ENCODE measurements at places on chromosomes 2 and 18.

DNA sequence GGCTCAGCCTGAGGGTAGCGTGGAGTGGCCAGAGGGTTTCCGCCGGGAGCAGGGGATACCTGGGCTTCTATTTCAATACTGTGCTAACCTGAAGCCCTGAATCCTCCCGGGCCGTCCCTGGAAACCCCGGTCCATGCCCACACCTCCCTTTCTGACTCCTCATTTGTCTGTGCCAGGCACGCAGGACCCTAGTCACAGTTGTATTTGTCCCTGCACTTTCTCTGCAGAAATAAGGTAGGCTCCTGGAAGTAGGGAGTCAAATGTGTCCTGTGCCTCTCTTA is 418.8 kb upstream of the HS6ST1 start:
- DNase-seq = no peak

- DNase-seq = no peak
Measured at GRCh38 chr2:21567395-21567794, 443.6 kb downstream of the TDRD15 start.

- DNase-seq = no peak
Measured at GRCh38 chr2:116416731-116417377, 1397.6 kb upstream of the DDX18 start.

DNA sequence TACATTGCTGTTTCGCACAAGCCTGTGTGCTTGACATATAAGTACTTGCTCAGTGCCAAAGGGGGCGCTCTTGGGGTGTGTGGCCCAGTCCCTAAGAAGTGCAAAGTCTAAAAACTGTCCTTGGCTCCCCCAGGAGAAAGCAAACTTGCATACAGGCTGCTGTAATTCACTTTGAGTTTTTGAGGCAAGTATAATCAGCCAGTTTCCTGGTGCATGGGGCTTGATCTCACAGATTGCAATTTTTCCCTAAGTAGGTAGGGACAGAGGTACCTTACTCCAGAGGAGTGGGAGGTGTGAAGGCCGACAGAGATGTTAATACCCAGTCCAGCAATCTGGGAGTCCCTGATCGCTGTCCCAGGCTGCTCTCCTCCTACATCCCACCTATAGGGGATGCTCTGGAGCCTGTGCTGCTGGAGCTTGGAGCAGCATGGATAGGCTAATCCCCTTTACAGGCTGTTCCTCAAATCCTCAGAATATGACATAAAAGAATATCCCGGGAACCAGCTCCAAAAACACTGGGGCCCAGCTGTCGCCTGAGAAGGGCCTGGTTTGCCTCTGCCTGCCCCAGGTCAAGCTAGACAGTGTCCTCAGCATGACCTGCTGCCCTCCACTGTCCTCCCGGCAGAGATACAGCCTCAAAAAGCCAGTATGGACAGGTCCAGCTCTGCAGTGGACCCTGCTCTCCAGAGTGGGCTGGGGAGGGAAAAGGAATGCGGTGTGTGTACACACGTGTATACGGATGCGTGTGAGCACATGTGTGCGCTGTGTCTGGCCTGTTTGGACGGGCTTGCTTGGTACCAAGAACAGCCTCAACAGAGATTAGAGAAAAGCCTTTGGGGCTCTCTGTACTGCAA is 136.5 kb upstream of the HAAO start:
- peak; percentile 37 for DNase-seq

DNA sequence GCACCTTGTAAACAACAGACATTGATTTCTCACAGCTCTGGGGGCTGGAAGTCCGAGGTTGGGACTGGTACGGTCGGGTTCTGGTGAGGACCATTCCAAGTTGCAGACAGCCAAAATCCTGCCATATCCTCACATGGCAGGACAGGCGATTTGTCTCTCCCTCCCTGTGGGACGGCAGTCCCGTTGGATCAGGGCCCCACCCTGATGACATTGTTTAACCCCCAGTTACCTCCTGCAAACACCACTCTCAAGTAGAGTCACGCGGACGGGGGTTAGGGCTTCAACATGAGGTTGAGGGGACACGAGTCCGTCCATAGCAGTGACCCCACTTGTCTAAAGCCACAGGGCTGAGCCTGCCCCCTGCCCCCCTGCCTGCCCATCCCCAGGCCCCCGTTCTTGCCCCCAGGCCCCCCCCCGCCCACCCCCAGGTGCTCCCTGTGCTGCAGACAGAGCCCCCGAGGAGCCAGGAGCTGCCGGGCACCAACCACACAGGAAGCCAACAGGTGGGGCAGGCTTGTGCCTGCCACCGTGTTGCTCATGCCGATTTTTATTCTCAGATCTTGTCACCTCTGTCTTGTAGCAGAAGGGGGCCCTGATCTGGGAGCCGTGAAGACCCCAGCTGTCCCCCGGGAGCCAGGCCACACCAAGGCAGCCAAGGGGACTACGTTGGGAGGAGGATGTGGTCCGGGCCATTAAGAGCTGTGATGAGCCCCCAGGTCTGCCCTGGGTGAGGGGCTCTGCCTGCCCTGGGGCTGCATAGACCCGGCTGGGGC is 82.2 kb downstream of the NFATC1 start:
- no peak for DNase-seq

- DNase-seq = no peak
Measured at GRCh38 chr18:9714266-9715087, 6.4 kb downstream of the RAB31 start.

- no peak for DNase-seq
Measured at GRCh38 chr2:196959734-196960338, 33.3 kb upstream of the PGAP1 start.

DNA sequence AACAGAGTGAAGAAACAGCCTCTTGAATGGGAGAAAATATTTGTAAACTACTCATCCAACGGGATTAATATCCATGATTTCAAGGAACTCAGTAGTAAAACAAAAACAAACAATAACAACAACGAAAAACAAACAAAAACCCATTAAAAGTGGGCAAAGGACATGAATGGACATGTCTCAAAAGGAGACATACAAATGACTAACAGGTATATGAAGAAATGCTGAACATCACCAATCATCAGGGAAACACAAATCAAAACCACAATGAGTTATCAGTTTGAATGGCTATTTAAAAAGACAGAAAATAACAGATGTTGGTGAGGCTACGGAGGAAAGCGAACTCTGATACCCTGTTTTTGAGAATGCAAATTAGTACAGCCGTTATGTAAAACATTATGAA is 224.8 kb upstream of the NRXN1 start:
- no peak for DNase-seq

DNA sequence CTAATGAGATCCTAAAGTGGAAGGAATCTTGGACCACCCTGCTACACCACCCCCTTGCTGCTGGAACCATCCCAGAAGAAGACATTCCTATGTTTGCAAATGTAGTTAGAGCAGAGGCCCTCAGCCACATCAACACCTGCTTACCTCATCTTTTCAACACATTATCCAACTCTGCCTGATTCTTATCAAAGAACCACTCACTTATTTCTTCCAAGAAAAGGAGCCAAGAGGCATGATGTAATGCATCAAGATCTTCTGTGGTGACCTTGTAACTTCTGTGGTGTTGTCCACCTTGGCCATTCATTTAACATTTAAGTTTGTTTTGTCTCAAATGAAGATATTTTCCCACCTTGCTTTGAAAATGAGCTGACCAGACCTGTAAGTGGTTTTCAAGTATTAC is 338.1 kb downstream of the CTNNA2 start:
- no peak for DNase-seq

GRCh38 chr2:25029183-25029554 is 12.7 kb upstream of the EFR3B start:
- DNase-seq = no peak

DNA sequence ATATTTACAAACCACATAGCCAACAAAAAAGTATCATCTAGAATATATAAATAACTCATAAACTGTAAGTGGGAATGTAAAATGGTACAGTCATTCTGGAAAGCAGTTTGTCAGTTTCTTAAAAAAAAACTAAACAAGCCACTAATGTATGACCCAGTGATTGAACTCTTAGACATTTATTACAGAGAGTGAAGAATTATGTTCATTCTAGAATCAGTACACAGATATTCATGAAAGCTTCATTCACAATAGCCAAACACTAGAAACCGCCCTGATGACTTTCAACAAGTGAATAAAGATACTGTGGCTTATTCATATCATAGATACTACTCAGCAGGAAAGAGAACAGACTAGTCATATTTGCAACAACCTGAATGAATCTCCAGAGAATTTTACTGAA is 1541.5 kb downstream of the LRP1B start:
- no peak for DNase-seq

GRCh38 chr2:222270396-222270795 is 28.4 kb downstream of the PAX3 start:
- no peak for DNase-seq

GRCh38 chr18:47893939-47894699 is 36.3 kb downstream of the SMAD2 start:
- DNase-seq = no peak

- peak; percentile 70 for DNase-seq
Measured at GRCh38 chr2:11203480-11203879, 48.2 kb downstream of the SLC66A3 start.

DNA sequence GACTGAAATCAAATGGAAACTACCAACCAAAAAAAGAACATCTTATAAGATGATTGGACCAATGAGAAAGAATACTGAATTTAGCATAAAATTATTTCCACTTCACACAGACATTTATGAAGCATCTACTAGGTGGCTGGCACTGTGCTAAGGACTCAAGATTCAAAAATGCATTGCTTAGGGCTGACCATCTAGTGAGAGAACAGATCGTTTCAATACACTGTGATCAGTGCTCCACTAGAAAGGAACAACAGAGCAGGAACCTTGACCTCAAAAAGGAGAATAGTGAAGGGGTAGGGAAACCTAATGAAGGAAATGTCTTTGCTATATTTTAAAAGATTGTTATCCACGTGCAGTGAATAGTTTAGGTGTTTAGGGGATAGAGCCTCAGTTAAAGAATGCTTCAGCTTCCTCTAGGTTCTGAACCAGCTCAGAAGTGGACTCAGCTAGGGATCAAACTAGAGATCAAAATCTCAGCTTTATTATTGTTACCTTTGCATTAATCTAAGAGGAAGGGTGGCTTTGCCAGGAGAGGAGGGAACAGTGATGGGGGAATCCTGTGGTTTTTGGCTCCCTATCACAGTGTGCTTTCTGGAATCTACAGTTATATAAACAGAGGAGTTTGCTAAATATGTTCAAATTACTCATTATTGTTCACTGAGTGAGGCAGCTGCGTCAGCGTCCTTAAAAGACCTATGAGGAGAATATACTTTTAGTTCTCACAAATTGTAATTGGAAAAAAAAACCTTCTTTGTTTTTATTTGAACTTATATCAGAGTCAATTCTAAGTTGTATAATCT is 16.2 kb upstream of the BBS5 start:
- no peak for DNase-seq

DNA sequence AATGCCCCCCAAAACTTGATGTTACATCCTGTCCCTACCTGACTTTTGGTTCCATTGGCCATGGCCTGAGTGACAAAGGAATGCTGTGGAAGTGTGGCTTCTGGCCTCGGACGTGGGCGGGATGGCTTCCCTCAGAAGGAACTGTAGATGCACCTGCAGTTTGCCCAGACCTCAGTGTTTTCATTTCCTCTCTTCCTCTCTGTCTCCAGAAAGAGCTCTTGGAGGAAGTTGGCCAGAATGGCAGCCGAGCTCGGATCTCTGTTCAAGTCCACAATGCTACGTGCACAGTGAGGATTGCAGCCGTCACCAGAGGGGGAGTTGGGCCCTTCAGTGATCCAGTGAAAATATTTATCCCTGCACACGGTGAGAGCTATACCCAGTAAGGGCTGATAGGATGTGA is 61.0 kb upstream of the TMEM87B start:
- DNase-seq = no peak

DNA sequence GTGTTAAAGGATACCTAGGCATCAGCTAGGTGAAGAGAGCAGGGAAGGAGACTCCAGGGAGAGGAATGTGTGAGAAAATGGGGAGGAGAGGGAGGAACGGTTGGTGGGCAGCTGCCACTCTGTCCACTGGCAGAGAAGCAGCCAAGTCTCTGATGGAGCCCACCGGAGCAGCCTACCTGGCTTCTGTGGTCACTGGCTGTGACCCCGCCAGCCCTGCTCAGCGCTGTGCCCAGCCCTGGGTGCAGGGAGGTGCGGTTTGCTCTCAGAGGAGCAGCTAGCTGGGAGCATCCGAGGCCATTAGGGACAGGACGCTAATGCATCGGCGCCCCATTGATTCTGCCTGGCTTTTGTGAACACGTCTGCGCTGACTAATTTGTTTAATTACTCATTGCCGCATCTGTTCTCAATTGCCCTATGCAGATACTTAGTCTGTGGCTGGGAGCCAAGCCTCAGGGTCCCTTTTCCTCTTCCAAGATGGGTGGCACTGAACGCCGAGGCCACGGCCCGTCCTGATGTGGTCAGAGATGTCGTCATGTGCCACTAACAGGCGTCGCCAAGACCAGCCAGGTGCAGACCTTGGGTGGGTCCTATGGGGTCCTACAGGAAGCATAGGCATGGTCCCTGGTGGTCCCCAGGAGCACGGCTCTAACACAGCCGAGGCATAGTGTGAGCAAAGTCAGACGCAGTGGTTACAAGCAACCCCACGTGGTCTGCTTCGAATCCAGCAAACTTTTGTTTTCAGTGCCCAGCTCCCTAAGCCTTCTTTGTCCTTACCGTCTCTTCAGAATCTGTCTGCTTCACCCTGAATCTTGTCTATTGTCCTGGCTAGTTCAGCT is 82.0 kb downstream of the RRM2 start:
- no peak for DNase-seq

GRCh38 chr2:74457549-74458131 is 598 bp upstream of the WBP1 start:
- DNase-seq = peak; percentile 93

- no peak for DNase-seq
Measured at GRCh38 chr2:25473758-25474340, 132.1 kb upstream of the DNMT3A start.

GRCh38 chr18:22391407-22392345 is 26.0 kb downstream of the CTAGE1 start:
- DNase-seq = peak; percentile 7

DNA sequence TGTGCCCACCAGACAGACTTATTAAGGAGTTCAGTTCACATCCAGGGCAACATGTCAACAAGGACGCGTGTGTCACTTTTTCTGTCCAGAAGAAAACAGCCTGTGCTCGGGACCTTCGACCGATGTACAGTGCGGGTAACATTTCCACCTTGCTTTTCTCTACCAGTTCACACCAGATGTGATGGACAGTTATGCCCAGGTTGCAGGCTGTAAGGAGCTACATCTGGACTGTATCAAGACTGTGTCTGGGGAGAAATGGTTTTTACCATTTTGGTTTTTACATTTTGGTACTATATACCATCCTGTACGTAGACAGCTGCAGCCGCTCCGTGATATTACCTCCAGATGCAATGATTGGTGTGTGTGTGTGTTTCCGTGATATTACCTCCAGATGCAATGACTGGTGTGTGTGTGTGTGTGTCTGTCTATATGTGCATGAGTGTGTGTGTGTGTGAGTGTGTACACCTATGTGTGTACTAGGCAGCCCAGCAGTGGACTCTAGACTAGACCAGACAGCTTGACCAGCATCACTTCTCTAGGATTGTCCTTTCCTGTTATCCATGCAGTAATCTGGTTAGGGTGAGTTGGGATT is 118.0 kb downstream of the COL6A3 start:
- no peak for DNase-seq

DNA sequence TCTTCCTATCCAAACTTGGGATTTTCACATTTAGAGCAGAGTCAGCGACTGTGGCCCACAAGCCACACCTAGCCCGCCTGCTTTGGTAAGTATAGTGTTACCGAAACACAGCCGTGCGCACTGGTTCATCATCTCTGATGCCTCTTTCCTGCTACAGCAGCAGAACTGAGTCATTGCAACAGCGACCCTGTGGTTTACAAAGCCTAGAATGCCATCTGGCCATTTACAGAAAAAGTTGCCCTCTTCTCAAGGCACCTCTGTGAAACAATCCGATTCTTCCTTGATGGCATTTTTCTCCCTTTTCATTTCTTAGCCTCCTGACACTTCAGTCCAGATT is 10.7 kb upstream of the IAH1 start:
- peak; percentile 70 for DNase-seq

All from T-helper 2 cell (primary cell).